ENCODE measurements at places on chromosomes 5 and 9.
A peak's percentile ranks its signal among the peaks of the same experiment; 100 is the strongest.

GRCh38 chr5:138354926-138355378 is 2.5 kb downstream of the KDM3B start:
- DNase-seq = no peak

DNA sequence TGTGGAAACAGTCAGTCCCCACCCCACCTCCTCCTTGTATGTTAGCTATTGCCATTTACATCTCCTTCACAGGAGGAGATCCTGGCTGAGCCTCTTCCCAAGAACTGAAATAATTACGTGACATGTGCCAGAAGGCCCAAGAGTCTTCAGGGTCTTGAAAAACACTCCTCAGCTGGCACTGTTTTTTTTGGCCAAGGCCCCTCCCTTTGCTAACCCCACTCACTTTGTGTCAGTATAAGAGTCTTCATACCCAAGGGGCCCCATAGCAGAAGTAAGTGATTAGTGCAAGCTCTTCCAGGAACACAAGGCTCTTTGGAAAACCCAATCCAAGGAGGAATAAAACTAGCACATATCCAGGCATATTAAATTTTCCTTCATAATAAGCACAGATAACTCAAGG is 5.7 kb upstream of the LARP1 start:
- DNase-seq = no peak

- DNase-seq = peak; percentile 7
These were observed 569 bp downstream of the CAMK4 start for GRCh38 chr5:111224561-111225345.

DNA sequence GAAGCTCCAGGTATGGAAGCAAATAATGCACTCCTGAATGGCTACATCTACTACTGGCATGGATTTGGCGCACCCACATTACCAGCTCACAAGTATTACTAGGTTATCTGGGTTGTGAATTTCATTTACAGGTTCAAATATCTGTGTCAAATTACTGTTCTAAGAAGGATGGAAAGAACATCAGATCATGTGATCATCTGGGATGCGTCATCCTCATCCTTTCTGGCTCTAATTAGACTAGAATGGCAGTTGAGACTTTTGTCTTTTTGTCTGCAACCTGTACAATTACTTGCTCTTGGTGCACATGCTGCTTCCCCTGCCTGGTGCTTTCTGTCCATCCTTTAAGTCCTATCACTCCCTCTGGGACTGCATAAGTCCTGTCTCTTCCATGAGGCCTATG is 64.1 kb downstream of the PJA2 start:
- DNase-seq = no peak

- no peak for DNase-seq
These were observed 44.4 kb upstream of the CTNNA1 start for GRCh38 chr5:138708791-138709190.

- peak; percentile 34 for DNase-seq
These were observed 59.4 kb downstream of the DAP start for GRCh38 chr5:10701567-10702039.

- no peak for DNase-seq
These were observed 139.7 kb downstream of the OR2K2 start for GRCh38 chr9:111190347-111190746.

- no peak for DNase-seq
These were observed 594.6 kb upstream of the BRINP1 start for GRCh38 chr9:119963798-119964372.

DNA sequence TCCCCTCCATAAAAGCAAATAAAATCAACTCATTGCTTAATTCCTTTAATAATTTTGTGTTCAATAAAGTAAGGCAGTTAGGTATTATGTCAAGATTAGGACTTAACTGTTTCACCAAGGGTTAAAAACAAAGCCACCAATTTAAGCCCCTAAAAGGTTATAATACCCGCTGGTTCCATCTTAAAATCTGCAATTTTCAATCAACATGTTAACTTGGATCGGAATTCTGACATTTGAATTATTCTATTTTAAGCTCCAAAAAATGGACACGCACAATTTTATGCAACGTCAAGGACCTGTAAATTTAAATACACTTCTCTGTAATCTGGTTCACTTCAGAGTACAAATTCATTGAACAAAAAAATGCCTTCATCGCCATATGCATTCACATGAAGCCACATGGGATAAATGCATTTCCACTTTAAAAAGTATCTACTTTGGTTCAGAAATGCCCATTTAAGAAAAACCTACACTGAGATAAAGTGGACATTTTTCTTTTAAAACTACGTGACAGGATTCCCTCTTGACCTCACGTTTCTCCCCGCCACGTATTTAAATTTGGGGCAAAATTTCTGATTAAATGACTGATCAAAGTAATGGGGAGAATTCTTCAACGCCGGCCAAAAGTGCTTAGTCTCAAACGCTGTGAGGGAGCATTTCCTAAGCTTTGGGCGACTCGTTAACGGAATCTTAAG is 721 bp downstream of the GIN1 start:
- DNase-seq = no peak

- DNase-seq = no peak
These were observed 195.7 kb downstream of the CD180 start for GRCh38 chr5:67000794-67001475.

DNA sequence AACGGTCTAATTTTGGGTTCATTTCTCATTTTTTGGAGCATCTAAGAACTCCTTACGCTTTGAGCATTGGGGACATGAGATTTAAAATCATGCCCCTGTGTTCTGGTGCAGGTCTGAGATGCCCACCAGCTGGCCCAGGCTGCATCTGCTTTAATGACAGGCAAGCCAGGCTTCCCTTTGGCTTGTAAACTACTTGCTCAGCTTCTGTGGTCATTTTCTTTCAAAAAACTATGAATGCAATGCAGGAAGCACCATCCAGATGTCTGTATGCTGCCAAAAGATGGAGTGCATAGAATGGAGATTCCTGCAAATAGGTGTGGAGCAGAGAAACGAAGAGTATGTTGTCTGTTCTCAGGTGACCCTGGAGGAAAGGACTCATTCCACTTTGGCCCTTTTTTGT is 399.9 kb upstream of the ADAMTSL1 start:
- no peak for DNase-seq

DNA sequence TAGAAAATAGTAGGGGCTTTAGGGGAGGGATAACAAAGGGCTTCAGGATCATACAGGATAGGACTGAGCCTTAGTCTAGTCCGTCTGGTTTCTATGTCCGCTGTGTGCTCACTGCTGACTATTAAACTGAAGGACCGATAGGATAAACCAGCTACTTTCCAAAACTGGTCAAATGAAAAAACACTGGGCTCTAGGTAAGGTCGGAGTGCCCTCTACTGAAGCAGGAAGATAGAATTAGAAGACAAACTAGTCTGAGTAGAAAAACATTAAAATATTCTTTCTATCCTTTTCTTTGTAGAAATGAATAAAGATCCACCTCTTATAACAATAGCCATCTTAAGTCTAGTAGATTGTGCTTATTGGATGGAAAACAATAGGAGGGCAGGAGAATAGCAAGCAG is 133.6 kb downstream of the CEMIP2 start:
- DNase-seq = no peak

DNA sequence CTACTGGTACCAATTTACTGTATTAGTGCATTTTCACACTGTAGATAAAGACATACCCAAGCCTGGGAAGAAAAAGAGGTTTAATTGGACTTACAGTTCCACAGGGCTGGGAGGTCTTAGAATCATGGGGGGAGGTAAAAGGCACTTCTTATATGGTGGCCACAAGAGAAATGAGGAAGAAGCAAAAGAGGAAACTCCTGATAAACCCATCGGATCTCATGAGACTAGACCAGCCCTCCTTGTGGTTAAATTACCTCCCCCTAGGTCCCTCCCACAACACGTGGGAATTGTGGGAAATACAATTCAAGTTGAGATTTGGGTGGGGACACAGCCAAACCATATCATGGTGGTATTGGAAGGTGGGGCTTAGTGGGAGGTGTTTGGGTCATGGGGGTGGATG is 56.5 kb upstream of the SPDL1 start:
- DNase-seq = no peak

DNA sequence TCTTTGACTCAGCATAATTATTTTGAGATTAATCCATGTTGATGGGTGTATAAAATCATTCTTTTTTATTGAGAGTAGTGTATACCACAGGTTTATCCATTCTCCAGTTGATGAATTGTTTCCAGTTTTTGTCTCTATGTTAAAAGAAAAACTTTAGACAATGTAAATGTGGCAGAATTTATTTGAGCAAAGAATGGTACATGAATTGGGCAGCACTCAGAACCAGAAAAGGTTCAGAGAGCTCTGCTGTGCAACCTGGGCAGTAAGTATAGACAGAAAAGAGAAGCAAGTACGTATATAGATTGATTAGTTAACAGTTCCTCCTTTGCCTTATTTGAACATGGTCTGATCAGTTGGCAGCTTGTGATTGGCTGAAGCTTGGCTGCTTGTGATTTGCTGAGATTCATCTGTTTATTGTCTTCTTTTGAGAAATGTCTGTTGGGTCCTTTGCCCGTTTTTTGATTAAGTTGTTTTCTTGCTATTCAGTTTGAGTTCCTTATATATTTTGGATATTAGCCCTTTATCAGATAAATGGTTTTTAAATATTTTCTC is 41.4 kb downstream of the CDC42SE2 start:
- no peak for DNase-seq

DNA sequence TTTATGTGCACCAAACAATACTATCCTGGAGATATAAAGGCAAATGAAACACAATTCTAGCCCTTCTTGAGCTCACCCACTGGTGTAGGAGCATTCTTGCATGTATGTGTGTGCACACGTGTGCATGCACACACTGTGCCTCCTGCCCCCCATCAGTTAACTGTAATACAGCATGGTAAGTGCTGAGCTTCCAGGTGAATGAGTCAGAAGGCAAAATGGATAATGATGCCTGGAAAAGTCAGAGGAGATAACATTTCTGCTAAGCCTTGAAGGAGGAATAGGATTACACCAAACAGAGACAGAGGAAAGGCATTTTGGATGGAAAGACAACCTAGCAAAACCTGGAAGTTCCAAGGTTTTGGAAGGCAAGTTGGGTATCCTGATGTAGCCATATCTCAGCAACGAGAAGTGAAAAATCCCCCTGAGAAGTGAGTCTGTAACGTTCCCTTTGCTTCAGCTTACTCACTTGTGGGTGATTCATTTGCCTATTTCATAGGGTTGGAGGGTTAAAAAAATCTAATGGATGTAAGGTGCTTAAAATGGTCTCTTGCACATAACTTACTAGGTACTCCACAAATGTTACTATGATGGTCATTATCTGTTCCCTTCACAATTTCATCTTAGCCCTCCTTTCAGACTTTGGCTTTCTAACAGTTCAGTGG is 101.4 kb upstream of the STC2 start:
- DNase-seq = no peak

DNA sequence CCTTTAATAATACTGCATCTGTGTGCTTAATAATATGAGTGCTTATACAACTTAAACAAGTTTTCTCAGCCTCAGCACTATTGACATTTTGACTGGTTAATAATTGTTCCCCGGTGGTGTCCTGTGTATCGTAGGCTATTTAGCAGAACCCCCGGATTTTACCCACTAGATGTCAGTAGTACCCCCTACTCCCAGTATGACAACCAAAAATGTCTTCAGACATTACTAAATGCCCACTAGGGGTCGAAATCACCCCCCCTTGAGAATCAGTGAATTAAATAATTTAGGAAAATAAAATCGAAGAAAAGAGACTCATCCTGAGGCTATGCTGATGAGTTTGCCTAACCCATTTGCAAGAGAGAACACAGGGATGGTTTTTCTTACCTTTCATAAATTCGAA is 166.3 kb downstream of the ATP10B start:
- DNase-seq = no peak

GRCh38 chr5:168562279-168562678 is 16.9 kb downstream of the PANK3 start:
- DNase-seq = no peak

DNA sequence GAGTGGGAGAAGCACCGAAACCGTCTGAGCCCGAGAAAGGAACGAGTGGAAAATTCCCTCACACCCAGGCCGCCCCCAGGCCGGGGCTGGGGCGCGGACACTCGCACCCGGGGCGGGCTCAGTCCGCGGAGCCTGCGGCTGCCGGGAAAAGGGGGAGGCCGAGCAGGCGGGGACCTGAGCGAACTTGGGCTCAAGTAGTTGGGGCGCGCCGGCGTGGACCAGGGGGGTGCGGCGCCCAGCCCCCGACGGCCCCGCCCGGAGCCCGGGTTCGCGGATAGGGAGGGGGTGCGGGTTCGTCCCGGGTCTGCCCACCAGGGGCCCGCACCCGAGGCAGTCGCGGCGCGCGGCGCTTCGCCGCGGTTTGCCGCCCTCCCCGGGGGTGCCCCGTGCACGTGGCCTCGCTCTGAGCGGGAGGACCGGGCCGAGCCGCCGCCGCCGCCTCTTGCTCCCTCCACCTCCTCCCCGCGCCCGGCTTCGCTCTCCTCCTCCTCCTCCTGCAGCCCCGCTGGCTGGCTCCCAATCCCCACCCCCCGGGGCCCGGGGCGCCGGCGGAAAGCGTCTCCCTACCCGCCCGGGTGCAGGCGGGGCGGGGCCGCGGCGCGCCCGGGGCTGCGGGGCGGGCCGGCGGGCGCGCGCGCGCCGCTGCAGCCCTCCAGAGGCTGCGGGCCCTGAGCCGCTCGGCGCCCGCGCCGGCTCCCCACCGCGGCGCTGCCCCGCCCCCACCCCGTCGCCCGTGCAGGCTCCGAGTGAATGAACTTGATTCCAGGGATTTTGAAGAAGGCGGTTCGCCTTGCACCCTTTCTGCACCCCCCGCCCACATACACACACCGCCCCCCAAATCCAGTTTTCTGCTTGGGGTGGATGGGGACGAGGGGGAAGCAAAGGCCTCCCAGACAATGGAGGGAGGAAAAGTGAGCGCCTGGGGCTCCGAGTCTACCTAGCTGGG is 1.3 kb upstream of the NFIB start:
- DNase-seq = peak; percentile 92

DNA sequence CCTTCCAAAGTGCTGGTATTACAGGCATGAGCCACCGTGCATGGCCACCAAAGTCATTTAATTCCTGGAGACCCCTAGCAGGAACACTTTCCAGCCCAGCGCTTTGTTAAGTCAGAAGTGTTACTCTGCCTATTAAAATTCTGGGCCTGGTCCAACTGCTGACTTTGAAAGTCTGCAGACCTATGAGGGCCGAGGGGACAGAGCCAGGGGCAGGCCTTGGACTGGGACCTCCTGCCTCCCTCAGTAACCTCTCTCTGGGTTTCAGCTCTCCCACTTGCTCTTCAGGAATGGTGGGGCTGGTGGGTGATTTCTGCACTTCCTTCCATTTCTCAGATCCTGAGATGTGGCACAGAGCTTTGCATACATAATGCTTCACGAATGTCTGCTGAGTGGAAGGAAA is 9.7 kb downstream of the C5orf52 start:
- DNase-seq = no peak

GRCh38 chr5:4114452-4114851 is 518.8 kb downstream of the IRX1 start:
- DNase-seq = no peak
